IMR-90 (cell line): ENCODE measurements at places on chromosomes 4 and X. TPM values are rescaled to one million over a fixed set of nuclear protein-coding genes. Genes with fewer than 3 reads are reported as not detected.

- no peaks in the 10 kb centered on the region for H3K27me3 ChIP-seq
- H3K27ac ChIP-seq: peak overlapping the region; percentile 94
- no peak overlapping the region for H3K4me3 ChIP-seq
- peaks cover 25% of the 10 kb centered on the region for H3K4me1 ChIP-seq
- no peaks in the 10 kb centered on the region for H3K36me3 ChIP-seq
These were observed 338.1 kb downstream of the BCOR start for GRCh38 chrX:39759526-39760224.

DNA sequence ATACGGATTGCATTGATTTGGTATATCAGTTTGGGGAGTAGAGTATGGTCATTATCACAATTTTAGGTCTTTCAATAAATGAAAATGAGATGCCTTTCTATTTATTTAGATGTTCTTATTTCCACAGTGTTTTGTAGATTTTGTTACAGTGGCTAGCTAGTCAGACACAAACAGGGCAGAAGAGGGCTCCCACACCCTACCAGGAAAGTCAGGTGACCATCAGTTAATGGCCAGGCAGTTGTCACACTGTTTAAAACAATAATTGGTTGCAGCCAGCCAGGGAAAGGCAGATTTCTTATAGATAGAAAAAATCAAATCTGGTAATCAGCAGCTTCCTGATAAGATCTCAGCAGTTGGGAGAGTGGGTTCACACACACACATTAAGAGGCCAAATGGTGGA is 57.2 kb downstream of the UGT2B17 start:
- no peak for DNase-seq
- no peaks in the 10 kb centered on the region for H3K27me3 ChIP-seq
- no peaks in the 10 kb centered on the region for H3K36me3 ChIP-seq
- H3K4me1 ChIP-seq: no peaks in the 10 kb centered on the region
- no peak overlapping the region for H3K4me3 ChIP-seq
- no peak overlapping the region for H3K27ac ChIP-seq

DNA sequence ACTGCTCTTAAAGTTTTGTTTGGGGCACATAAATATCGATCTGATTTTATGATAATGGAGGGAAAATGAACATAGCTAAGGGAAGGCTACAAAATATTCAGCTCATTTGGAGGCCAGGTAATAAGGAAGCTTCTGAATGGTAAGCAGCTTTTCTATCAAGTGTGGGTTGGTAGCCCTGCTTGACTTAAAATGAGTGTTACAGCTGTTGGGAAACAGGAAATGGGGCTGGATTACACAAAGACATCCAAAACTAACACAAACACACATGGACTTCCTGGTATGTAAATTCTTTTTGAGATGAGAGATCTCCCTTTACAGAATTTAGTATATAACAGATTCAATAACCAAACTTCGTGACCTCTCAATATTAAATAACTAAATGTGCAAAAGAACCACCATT is 58.0 kb downstream of the FGF16 start:
- no peaks in the 10 kb centered on the region for H3K27me3 ChIP-seq
- no peak overlapping the region for H3K4me3 ChIP-seq
- no peak overlapping the region for H3K27ac ChIP-seq
- peak; percentile 69 for DNase-seq

- no peaks in the 10 kb centered on the region for H3K4me1 ChIP-seq
- H3K27me3 ChIP-seq: no peaks in the 10 kb centered on the region
- H3K27ac ChIP-seq: no peak overlapping the region
- no peak overlapping the region for H3K4me3 ChIP-seq
- DNase-seq: no peak
These were observed 30.3 kb upstream of the SLC2A9 start for GRCh38 chr4:10051517-10052135.

SPACA5 gene
- total RNA-seq: not detected in 2 replicates

DNA sequence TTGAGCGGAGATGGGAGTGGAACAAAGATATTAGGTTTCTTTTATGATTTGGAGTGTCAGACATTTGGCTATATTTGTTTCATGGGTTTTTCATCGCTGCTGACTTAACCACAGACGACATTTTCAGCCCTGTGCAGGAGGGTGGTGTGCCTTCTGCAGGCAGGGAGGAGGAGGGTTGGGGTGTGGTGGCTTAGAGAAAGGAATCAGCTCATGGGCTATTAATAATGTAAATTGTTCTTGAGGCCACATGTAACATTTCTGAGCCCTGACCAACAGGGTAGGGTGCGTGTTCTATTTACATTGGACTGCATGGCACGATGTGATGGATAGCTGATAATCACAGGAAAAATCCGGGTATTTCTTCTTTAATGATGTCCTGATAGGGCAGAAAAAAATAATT is 67.6 kb downstream of the POLA1 start:
- H3K27me3 ChIP-seq: no peaks in the 10 kb centered on the region
- no peak for DNase-seq
- no peaks in the 10 kb centered on the region for H3K36me3 ChIP-seq

DNA sequence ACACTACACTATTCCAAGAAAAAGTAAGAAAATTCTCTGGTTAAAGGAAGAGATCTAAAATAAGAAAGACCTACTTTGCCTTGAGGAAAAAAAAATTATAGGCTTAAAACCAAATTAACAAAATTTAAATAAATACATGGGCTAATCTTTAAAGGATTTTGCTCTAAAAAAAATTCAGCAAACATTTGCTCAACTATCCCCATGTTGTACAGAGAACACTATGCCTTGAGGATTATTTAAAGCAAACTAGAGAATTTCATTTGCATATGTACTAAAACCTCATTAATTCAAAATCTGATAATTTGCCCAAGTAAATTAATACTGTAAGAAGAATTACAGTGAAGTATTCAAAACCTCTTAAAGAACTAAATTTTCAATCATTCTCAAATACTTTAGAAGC is 71.6 kb upstream of the KCNIP4 start:
- no peak overlapping the region for H3K4me3 ChIP-seq
- H3K27ac ChIP-seq: no peak overlapping the region
- no peaks in the 10 kb centered on the region for H3K27me3 ChIP-seq
- no peaks in the 10 kb centered on the region for H3K4me1 ChIP-seq
- no peak for DNase-seq
- no peaks in the 10 kb centered on the region for H3K36me3 ChIP-seq

DNA sequence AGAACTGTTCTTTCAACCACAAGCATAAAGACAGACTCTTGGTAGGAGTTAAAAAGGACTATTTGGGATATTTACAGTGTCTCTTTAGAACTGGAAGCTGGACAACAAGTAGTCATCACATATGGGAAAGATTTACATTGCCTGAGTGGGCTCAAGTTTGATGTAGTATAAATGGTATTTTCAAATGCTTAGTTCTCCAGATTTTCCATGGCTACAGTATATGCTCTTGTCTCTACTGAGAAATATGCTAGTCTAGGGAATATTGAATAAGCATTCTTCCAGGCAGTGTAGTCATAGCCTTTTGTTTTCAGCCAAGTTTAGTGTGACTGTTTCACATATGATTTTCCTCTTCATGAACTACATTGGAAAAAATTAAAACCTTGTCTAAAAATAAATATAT is 315.6 kb downstream of the ARHGAP24 start:
- H3K4me3 ChIP-seq: no peak overlapping the region
- peaks cover 18% of the 10 kb centered on the region for H3K4me1 ChIP-seq
- peak; percentile 79 for DNase-seq
- H3K36me3 ChIP-seq: no peaks in the 10 kb centered on the region

DNA sequence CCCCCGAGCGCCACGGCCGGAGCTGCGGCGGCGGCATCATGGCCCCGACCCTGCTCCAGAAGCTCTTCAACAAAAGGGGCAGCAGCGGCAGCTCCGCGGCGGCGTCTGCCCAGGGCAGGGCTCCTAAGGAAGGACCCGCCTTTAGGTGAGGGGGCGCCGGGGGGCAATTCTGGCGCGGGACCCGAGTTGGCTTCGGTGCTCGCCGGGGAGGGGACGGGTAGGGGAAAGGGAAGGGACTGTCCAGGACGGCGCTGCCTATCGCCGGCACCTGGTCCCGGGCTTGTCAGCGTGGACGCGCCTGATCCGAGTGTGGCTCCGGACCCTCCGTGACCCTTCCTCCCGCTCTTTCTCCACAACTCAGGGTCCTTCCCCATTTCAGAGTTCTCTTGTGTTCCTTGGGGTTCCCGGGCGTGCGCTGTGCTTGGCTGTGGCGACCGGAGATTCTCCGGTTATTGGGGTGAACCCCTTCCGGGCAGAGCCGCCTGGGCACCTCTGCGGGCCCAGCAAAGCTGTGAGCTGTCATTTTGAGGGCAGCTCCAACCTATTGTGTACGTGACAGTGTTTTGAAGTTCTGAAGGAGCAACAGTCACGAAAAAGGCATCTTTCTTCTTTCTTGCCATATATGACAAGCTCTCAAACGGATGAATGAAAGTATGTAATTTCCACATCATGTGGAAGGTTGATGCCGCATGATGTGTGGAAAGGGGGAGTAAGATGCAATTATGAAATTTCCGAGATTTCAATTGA is 522 bp downstream of the FNIP2 start:
- DNase-seq: no peak
- H3K4me3 ChIP-seq: peak overlapping the region; percentile 99
- no peaks in the 10 kb centered on the region for H3K27me3 ChIP-seq
- H3K4me1 ChIP-seq: peaks cover 1% of the 10 kb centered on the region; the same call in 1 of the 2 replicates
- peak overlapping the region; percentile 73 for H3K27ac ChIP-seq
- H3K36me3 ChIP-seq: no peaks in the 10 kb centered on the region

MAB21L2 gene
- total RNA-seq: 11.7 and 12.0 TPM in 2 replicates

HMX1 gene
- not detected in 2 replicates for total RNA-seq

CXCL10 gene
- 0.18 and 0.28 TPM in 2 replicates for total RNA-seq

LRCH2 gene
- total RNA-seq: 4.3 and 8.1 TPM in 2 replicates

DNA sequence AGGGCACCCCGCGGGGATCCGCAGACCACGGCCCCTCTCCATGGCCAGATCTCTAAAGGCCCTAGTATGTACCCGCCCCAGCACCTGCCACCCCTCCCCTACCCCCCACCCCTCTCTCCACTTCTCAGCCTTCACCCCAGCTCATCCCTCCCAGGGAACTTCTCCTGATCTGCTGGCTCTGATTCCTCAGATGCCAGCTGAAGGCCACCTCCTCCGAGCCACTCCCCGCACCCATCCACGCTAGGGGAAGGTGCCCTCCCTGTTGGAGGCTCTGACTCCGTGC is 11.9 kb downstream of the PSAPL1 start:
- no peak overlapping the region for H3K4me3 ChIP-seq
- no peak overlapping the region for H3K27ac ChIP-seq
- DNase-seq: no peak

- H3K36me3 ChIP-seq: no peaks in the 10 kb centered on the region
- H3K4me1 ChIP-seq: no peaks in the 10 kb centered on the region
- H3K27ac ChIP-seq: no peak overlapping the region
- H3K27me3 ChIP-seq: no peaks in the 10 kb centered on the region
- H3K4me3 ChIP-seq: no peak overlapping the region
These were observed 63.3 kb downstream of the DOCK11 start for GRCh38 chrX:118558926-118559325.

TLL1 gene
- not detected in 2 replicates for total RNA-seq
